Stimulated activated CD4-positive, alpha-beta T cell treated with anti-CD3 and anti-CD28 coated beads, Interleukin-15, amount 100 ng/mL, for 1 hour (primary cell): ENCODE measurements at places on chromosomes 3 and 15.

DNA sequence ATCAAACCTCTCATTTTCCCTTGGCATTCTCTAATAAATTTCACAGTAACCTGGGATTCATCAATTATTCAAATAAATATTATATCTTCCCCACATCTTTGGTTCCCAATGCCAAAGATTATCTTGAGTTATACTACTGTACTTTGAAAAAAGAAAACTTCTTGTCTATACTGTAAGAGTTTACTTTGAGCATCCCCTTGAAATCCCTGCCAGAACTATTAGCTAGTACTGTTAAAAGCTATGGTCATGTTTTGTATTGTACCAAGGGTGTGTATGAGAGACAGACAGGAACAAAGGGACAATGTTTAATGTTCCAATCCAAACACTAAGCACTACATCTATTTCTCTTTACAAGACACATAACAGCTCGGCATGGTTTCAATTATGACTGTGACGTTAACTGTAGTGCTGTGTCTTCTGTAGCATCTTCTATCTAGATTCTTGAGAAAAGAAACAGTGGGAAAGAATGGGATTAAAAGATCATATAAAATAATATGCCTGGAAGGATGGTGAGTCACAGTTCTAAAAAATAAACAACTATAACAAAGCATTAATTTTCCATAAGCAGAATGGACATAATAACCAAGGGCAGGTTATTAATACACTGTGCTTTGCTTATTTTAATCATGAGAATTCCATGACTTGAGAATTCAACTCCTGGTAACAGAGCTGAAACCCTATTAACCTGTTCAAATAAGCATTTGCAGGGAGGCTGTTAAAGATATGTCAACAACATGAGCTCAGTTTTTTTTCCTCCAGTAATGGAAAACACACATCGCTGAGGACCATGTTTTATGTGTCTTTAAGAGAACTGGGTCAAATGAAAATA is 71.1 kb downstream of the ALDH1A2 start:
- no peak for DNase-seq

GRCh38 chr3:36993326-36994283 is at the start of gene MLH1:
MLH1 (plus strand) TSS chr3:36993518; CDS start chr3:36993548, 30 bp downstream.
- DNase-seq = peak; percentile 96

DNA sequence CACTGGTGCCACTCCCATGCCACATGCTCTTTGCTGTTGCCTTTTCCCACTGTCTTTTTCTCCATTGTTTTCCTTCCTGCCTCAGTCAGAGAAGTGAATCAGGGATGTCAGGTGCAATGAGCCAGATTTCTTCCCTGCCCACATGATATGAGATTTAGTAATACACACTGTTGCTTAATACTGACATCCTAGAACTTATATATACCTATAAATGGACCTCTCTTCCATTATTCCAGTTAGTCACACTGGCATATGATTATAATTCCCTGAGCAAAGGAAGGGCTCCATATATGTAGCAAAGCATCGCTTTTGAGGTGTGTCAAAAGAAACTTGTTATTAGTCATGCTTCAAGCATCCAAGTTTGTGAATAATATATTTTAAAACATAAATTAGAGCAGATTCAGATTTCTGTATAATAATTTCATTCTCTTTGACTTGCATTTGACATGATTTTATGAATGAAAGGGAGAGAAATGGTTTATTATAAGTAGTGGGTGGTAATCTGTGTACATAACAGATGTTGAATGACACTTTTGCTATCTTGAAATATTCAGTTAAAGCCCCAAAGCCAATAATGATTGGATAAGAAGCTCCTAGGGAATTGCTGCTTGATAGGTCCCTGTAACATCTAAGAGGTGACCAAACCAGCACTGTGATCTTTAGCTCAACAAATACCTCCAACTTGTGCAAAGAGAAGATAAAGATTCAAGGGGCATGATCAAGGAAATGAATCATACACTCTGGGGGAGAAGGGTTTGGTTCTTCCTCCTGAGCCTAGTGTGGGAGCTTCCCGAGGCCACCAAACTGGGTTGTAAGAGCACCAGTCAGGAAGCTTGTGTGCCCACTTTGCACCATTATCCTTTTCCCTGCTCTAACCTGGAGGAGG is 48.6 kb downstream of the CHST2 start:
- DNase-seq = no peak

GRCh38 chr3:5972586-5972985 is 785.1 kb downstream of the EDEM1 start:
- no peak for DNase-seq

GRCh38 chr3:190746531-190746930 is 116.0 kb downstream of the GMNC start:
- DNase-seq = no peak

DNA sequence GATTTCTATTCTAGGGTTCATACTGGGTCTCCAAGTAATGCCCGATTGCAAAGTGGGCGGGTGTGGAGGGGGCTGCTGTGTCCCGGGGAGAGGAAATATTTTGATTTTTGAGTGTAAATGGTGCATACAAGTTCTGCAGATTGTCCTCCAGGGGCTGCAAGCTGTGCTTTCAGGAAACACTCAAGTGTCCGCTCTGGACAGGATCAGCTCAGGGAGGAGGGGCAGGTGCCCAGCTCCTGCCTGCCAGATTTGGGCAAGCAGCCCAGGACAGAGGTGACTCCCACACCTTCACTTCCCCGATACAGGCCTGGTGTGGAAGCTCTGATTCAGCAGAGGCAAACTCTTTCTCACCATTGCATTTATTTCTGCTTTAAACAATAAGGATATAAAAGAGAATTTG is 142.7 kb downstream of the ALDH1A2 start:
- DNase-seq = no peak
